ENCODE measurements at places on chromosomes 7 and 10. TPM values are rescaled to one million over a fixed set of nuclear protein-coding genes. Genes with fewer than 3 reads are reported as not detected.

GRCh38 chr10:110676016-110676415, 31.9 kb downstream of the RBM20 start:
- H3K27ac ChIP-seq: no peak overlapping the region
- no peak for DNase-seq
- H3K27me3 ChIP-seq: no peaks in the 10 kb centered on the region
- peaks cover 3% of the 10 kb centered on the region for H3K4me1 ChIP-seq
- H3K4me3 ChIP-seq: no peak overlapping the region
- H3K36me3 ChIP-seq: no peaks in the 10 kb centered on the region

- H3K27me3 ChIP-seq: no peaks in the 10 kb centered on the region
- no peaks in the 10 kb centered on the region for H3K4me1 ChIP-seq
- DNase-seq: peak; percentile 38
- no peak overlapping the region for H3K4me3 ChIP-seq
- no peaks in the 10 kb centered on the region for H3K36me3 ChIP-seq
Observed at GRCh38 chr7:137169282-137169698, 174.2 kb downstream of the PTN start.

- peaks cover 19% of the 10 kb centered on the region for H3K36me3 ChIP-seq
- H3K4me1 ChIP-seq: no peaks in the 10 kb centered on the region
- no peak overlapping the region for H3K4me3 ChIP-seq
- H3K27me3 ChIP-seq: no peaks in the 10 kb centered on the region
- DNase-seq: no peak
- no peak overlapping the region for H3K27ac ChIP-seq
Observed at GRCh38 chr7:11035661-11036060, 62.0 kb downstream of the PHF14 start.

DNA sequence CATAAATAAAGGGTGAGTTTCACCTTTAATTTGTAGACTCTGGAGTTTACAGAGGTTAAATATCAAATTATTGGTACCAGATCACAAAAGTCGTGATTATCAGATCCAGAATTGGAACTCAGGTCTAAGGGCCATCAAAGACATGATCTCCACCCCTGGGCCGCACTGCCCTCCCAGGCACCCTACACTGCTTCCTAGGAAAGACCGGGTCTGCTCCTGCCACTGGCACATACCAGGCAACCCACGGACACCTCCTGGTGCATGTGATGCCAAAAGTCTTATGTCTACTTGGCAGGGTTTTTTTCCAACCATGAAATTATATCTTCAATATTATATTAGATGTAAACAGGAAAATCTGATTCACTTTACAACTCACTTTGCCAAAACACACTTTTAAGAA, 452.8 kb downstream of the PTPRN2 start:
- H3K27me3 ChIP-seq: peaks cover 5% of the 10 kb centered on the region
- H3K27ac ChIP-seq: no peak overlapping the region
- H3K4me3 ChIP-seq: no peak overlapping the region
- no peak for DNase-seq
- H3K4me1 ChIP-seq: no peaks in the 10 kb centered on the region

DNA sequence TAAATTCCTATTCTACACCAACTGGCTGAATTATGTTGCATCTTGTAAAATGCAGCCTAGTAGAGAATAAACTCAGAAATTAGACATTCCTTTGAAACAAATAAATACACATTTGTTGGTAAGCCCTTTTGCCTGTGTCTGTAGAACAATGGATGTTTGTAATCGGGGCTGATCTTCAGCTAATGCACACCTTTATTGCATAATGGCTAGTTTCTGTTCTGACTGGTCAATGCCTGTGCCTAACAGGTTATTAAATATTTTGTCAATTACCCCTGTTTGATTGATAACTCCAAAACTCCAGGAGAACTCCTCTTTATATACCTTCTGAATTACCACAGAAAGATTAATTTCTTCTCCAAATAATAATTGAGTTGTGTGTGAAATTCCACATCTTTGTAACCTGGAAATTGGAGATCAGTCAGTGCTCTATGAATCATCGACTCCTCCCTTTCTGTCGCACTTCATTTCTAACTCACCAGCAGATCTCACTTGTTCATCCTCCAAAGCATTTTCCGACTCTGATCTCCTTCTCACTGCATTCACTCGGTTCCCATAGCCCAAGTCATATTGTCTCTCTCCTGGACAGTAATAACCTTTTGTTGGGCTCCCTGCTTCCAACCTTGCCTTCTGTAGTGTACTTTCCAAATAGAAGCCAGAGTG, 196.0 kb upstream of the FZD1 start:
- H3K4me3 ChIP-seq: no peak overlapping the region
- H3K27ac ChIP-seq: no peak overlapping the region
- no peaks in the 10 kb centered on the region for H3K36me3 ChIP-seq
- H3K27me3 ChIP-seq: no peaks in the 10 kb centered on the region

DNA sequence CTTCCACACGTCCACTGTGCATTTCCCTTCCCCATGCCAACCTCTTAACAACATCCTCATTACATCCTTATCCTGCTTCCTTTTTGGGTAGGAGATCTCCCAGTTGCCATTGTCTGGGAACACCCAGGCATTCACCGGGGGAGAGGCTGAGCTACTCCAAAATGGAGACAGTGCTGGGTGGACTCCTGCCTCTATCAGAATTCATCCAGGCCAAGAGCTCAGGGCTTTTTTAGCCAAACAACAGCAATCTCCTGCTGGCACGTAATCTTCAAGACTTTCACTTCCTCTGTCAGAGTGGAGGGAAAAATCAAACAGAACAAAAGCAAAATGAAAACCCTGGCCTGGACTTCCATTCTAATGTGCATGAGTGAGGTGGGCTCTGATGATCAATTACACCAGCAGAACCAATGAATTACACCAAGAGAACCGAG, 245.0 kb downstream of the PRPF18 start:
- no peaks in the 10 kb centered on the region for H3K27me3 ChIP-seq
- H3K36me3 ChIP-seq: no peaks in the 10 kb centered on the region
- peak overlapping the region; percentile 20 for H3K27ac ChIP-seq
- no peak overlapping the region for H3K4me3 ChIP-seq
- H3K4me1 ChIP-seq: no peaks in the 10 kb centered on the region

DNA sequence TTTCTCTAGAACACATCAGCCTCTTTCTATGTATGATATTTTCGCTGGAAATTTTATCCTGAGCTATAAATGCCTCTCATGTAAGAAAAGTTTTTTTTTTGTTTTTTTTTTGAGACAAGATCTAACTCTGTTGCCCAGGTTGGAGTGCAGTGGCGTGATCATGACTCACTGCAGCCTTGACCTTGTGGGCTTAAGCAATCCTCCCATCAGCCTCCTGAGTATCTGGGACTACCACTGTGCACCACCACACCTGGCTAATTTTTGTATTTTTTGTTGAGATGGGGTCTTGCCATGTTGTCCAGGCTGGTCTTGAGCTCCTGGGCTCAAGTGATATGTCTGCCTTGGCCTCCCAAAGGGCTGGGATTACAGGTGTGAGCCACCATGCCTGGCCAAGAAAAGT, 80.4 kb downstream of the ADK start:
- no peak overlapping the region for H3K27ac ChIP-seq
- H3K4me1 ChIP-seq: no peaks in the 10 kb centered on the region
- no peaks in the 10 kb centered on the region for H3K36me3 ChIP-seq
- H3K27me3 ChIP-seq: no peaks in the 10 kb centered on the region
- no peak for DNase-seq
- H3K4me3 ChIP-seq: no peak overlapping the region

GRCh38 chr10:19817231-19817933, 1.1 kb downstream of the PLXDC2 start:
- H3K4me3 ChIP-seq: peak overlapping the region; percentile 57
- no peak for DNase-seq
- peak overlapping the region; percentile 88 for H3K27ac ChIP-seq
- H3K27me3 ChIP-seq: no peaks in the 10 kb centered on the region
- no peaks in the 10 kb centered on the region for H3K36me3 ChIP-seq

GRCh38 chr10:121614613-121615434, 16.6 kb upstream of the FGFR2 start:
- DNase-seq: no peak
- H3K27ac ChIP-seq: no peak overlapping the region
- no peaks in the 10 kb centered on the region for H3K27me3 ChIP-seq
- H3K36me3 ChIP-seq: no peaks in the 10 kb centered on the region

GRCh38 chr10:112913661-112914287, 36.3 kb upstream of the TCF7L2 start:
- no peaks in the 10 kb centered on the region for H3K36me3 ChIP-seq
- H3K27ac ChIP-seq: no peak overlapping the region
- peaks cover 14% of the 10 kb centered on the region for H3K4me1 ChIP-seq

DNA sequence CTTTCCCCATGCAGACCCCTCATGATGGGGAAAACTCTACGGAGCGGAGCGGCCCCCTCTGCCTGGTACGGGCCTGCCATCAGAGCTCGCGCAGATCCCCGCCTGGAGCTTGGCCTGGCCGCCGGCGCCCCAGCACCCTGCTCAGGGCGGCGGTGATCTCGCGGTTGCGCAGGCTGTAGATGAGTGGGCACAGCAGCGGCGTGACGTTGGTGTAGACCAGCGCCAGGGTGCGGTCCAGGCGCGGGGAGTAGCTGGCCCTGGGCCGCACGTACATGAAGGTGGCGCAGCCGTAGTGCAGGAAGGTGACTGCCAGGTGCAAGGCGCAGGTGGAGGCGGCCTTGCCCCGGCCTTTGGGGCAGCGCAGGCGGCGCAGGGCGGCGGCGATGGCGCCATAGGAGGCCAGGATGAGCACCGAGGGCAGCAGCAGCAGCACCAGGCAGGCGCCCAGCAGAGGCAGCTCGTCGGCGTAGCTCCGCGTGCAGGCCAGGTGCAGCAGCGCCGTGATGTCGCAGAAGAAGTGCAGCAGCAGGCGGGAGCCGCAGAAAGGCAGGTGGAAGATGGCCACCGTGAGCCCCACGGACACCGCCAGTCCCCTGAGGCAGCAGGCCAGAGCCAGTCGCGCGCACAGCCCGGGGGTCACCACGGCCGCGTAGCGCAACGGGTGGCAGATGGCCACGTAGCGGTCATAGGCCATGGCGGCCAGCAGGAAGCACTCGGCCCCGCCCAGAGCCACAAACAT, 33.4 kb downstream of the TAS2R41 start:
- DNase-seq: no peak
- H3K36me3 ChIP-seq: no peaks in the 10 kb centered on the region
- H3K4me1 ChIP-seq: peaks cover 6% of the 10 kb centered on the region
- peak overlapping the region; percentile 11 for H3K4me3 ChIP-seq
- no peaks in the 10 kb centered on the region for H3K27me3 ChIP-seq
- H3K27ac ChIP-seq: no peak overlapping the region

DNA sequence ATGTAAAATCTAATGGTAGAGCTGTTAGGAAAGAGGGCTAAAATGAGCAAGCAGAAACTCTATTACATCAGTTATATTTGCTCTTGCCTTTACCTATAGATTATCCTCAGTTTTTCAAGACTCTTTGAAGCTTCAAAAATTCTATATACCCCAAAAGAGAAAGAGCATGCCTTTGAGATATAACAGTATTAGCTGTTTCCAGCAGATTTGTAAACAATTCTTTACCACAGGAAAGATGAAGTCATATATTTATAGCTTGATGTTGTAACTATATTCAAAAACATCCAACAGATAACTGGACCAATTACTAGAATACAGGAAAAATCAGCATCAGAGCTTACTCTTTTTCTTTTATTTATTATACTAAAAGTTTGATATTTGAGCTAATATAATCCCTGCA, 416.2 kb upstream of the TPK1 start:
- DNase-seq: no peak
- no peak overlapping the region for H3K4me3 ChIP-seq
- no peaks in the 10 kb centered on the region for H3K4me1 ChIP-seq
- H3K27me3 ChIP-seq: no peaks in the 10 kb centered on the region

DNA sequence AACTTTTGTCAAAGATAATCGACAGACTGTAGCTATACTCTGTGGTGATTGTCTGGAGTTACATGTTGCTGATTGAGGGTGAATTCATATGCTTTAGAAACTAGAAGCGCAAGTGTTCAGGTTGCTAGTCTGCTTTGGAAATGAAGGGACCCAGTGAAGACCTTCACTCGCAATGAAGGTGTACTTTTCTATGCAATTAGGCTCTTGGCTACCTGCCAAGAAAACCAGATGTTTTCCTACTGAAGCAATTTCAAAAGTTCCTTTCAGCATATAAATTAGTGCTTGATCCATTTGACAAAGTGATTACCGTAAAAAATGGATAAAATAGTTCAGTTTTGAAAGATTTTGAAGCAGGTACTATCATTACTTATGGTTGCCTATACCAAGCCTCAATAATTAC, 10.0 kb upstream of the STK31 start:
- no peak overlapping the region for H3K4me3 ChIP-seq
- no peaks in the 10 kb centered on the region for H3K27me3 ChIP-seq
- no peaks in the 10 kb centered on the region for H3K4me1 ChIP-seq
- H3K36me3 ChIP-seq: peaks cover 10% of the 10 kb centered on the region
- H3K27ac ChIP-seq: no peak overlapping the region

- no peak overlapping the region for H3K4me3 ChIP-seq
- no peaks in the 10 kb centered on the region for H3K36me3 ChIP-seq
- no peak for DNase-seq
- no peaks in the 10 kb centered on the region for H3K27me3 ChIP-seq
Observed at GRCh38 chr7:54843841-54844355, 84.9 kb upstream of the SEC61G start.

DNA sequence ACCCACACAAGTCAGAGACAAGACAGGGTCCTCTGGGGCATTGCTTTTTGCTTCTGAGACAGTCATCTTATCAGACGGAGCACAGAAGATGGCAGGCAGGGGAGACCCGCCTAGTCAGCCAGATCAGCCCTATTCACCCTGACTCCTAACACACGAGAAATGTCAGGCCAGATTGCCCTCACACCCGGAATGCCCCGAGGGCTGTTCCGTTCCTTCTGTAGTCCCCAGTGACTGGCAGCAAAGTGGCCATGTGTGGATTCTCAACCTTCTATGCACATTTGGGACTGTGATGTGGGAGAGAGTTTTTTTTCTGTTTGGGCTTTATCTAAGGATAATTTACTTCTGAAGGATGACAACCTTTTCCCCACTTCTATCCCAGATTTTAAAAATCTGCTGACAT, 35.5 kb upstream of the TBX20 start:
- H3K36me3 ChIP-seq: no peaks in the 10 kb centered on the region
- DNase-seq: no peak
- no peak overlapping the region for H3K27ac ChIP-seq
- H3K27me3 ChIP-seq: no peaks in the 10 kb centered on the region
- no peaks in the 10 kb centered on the region for H3K4me1 ChIP-seq

Gene GRM3
- 0.08 TPM for total RNA-seq

Gene FRAT1
- 7.4 TPM for total RNA-seq

Gene GPER1
- total RNA-seq: 2.9 TPM

Gene TRIM8
- total RNA-seq: 39.5 TPM

All from liver (tissue), 10 donors.